DMS 273 treated with DMSO at 0.1 percent for 48 hours (cell line): ENCODE measurements at places on chromosomes 3 and 15.

GRCh38 chr3:47614788-47615187, 36.1 kb upstream of the CSPG5 start:
- no peak for DNase-seq

DNA sequence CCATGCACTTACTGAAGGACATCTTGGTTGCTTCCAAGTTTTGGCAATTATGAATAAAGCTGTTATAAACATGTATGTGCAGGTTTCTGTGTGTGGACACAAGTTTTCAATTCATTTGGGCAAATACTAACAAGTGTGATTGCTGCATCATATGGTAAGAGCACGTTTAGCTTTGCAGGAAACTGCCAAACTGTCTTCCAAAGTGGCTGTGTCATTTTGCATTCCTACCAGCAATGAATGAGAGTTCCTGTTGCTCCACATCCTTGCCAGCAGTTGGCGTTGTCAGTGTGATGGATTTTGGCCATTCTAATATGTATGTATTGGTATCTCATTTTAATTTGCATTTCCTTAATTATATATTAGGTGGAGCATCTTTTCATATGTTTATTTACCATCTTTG, 280.1 kb downstream of the SV2B start:
- DNase-seq: no peak

GRCh38 chr3:35908366-35909232, 269.3 kb downstream of the ARPP21 start:
- DNase-seq: peak; percentile 17

DNA sequence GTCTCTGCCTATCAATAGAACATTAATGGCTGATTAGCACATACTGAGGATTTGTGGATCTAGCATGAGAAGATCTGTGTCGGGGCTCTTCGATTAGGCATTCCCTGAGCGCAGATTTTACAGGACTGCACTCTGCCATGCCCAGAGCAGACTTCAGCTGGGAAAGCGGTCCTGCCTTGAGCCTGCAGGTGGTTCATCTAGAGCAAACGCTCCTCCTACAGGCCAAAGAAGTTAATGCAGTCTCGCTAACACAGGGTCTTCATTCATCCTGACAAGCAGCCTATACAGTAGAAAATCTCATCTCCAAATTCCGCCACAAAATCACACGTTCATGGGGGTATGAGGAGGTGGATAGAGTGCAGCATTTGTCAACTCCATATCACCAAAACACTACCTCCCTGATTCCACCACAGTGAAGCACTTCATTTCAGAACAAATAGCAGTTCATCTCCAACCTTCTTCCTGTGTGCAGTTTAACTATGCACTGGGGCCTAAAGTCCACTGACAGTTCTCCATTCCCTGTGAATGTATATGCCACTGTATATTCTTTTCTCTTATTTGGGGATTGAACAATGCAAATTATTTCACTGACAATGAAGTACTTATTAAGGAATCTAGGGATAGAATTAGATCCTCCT, 405.8 kb downstream of the IGSF11 start:
- peak; percentile 66 for DNase-seq

- no peak for DNase-seq
Measured at GRCh38 chr15:40493089-40493840, 22.5 kb downstream of the CHST14 start.

DNA sequence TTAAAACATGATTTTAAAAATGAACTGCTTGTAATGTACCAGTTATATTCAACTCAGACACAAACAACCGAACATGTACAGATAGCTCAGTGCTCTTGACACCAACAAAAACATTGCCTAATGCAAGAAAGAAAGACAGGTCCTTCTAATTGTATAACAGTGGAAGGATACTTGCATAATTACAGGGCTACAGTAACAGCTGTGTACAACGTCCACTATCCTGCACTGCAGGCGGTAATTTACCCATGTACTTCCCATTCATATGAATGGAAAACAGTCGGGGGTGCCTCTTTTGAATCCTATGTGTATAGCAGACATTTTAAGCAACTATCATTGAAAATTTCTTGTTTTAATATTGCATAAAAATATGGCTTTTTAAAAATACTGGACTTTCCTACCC, 41.1 kb upstream of the PLSCR5 start:
- no peak for DNase-seq

- peak; percentile 33 for DNase-seq
Measured at GRCh38 chr3:39107388-39108199, at the start of the genes GORASP1 and TTC21A. Gene GORASP1 (minus strand): TSS chr3:39107627. CDS start chr3:39107541, 86 bp downstream. Gene TTC21A (plus strand): TSS chr3:39107680. CDS start chr3:39107838, 158 bp downstream.

DNA sequence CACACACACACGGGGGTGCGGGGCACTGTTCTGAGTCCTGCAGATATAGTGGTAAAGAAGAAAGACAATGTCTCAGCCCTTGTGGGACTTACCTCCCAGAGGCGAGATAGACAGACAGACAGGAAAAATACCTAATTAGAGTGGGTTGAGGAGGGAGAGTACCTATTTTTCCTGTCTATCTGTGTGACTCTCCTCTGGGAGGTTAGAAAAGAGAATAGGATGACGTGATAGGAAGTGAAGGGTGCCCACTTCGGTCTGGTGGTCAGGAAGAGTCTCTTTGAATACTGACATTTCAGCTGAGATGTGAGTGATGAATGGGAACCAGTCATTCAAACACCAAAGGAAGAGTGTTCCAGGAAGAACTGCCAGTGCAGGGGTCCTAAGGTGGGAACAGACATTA, 4.1 kb upstream of the APOD start:
- no peak for DNase-seq

- DNase-seq: no peak
Measured at GRCh38 chr15:73699249-73700040, 15.3 kb downstream of the CD276 start.

DNA sequence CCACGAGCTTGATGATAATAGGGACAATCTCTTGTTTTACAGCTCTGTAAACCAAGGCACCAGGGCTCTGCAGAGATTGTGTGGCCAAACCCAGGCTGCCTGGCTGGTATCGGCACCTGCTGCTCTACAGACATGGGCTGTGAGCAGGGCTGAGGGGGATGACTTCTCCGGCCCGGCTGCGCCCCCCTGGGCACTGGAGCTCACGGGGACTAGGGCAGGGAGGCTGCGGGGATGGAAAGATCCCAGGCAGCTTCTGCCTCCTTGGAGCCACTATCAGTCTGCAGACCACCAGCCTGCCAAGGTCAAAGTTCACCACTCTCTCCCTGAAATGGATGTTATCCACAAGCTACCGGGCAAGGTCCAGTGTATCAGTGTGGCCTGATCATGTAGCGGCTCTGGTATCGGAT, 22.0 kb upstream of the PIGZ start:
- no peak for DNase-seq

GRCh38 chr3:90010341-90010740, 902.9 kb downstream of the EPHA3 start:
- DNase-seq: no peak

DNA sequence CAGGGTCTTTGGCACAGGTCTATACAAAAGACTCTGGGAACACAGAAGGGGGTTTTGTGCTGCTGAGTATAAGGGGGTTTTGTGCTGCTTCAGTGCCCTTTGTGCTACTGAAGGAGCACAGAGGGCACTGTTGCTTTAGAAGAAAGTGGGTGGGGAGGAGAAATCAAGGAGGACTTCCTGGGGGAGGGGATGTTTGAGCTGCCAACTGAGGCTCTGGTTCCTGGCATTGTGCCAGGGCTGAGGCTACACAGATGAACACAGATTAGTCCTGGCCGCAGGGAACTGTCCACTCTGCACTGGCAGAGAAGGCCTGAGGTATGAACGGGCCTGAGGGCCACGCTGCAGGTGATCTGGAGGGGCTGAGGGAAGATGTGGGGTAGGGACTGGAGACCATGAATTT, 32.2 kb upstream of the SEC13 start:
- DNase-seq: no peak

DNA sequence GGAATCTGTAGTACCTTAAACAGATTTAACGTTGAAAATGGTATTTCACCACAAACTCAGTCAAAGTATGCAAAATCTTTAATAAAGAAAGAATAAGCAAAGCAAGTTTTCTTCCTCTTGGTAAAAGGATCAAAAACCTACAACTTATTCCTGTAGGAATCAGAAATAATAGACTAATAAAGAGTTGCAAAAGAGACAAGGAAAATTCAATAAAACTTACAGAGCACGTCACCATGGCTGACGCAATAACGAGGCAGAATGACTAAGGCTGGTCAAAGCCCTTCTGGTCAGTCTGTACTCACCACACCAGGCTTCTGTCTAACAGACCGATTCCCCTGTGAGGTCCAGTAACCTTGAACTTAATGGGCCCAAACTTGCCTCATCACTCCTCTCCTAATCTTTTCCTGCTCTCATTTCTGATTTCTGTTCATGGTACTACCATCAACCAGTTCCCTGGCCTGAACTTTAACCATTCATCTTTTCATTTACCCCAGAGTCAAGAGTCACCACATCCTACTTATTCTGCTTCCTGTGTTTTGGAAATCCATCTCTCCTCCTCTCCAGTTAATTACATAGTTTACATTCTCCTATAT, 5.0 kb downstream of the MASP1 start:
- no peak for DNase-seq

DNA sequence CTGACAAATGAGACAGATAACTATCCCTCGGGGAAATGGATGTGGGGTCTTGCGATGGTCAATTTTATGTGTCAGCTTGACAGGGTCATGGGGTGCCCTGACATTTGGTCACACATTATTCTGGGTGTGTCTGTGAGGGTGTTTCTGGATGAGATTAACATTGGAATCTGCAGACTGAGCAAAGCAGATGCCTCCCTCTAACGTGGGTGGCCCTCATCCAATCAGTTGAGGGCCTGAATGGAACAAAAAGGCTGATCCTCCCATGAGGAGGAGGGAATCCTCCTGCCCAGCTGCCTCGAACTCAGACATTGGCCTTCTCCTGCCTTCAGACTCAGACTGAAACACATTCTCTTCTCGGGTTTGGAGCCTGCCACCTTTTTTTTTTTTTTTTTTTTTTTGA, 69.0 kb downstream of the MINAR1 start:
- no peak for DNase-seq

DNA sequence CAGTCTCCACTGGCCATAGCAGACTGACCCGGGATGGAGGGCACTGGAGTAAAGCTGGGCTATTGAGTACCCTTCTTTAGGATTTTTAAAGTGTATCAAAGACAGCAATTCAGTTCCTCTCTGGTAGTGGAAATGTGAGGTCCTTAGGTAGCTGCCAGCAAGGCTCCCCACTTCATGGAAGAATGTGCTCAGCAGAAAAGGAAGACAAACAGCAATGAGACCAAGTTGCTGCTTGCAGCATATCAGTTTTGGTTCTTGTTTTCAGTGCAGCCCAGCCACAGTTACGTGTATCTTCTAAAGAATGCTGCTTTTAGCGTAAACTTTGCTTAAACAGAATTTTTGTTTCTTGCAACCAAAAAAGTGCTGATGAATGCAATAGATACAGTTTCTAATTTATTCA, 374.0 kb upstream of the CBLB start:
- no peak for DNase-seq

- no peak for DNase-seq
Measured at GRCh38 chr3:46162975-46163555, 45.0 kb downstream of the CCR1 start.

DNA sequence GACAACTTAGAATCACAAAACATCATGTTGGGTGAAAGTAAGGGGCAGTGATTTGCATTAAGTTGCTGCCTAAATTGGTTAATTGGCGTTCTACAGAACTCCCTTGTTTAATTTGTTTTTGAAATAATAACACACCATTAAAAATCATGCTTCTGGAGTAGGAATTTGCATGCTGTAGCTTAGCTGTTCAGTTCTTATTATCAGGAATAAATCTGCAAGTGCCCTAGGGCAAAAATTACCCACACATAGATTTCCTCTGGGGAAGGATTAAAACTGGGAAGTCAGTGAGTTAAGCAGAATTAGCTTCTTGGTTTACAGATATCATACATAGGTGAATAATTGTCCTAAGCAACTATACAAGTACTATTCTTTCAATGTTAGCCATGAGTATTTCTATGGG, 381.6 kb upstream of the NAALADL2 start:
- no peak for DNase-seq

DNA sequence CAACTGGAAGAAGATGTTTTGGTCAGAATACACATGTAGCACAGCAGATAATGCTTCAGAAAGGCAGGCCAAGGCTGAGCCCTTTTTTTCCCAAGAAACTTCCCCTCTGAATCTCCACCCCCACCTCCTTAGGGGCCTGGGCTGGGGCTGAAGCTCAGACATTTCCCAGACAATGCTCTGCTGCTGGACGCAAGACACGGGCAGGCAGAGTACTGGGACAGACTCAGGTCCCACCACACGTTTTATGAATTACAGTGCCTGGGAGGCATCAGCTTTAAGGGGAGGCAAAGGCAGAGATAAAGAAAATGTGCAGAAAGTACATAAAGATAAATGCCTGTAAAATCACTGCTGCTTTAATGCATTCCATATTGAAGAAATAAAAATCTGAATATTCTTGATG, 479.4 kb downstream of the ERC2 start:
- no peak for DNase-seq

- DNase-seq: no peak
Measured at GRCh38 chr15:59797756-59798604, 108.9 kb upstream of the BNIP2 start.

DNA sequence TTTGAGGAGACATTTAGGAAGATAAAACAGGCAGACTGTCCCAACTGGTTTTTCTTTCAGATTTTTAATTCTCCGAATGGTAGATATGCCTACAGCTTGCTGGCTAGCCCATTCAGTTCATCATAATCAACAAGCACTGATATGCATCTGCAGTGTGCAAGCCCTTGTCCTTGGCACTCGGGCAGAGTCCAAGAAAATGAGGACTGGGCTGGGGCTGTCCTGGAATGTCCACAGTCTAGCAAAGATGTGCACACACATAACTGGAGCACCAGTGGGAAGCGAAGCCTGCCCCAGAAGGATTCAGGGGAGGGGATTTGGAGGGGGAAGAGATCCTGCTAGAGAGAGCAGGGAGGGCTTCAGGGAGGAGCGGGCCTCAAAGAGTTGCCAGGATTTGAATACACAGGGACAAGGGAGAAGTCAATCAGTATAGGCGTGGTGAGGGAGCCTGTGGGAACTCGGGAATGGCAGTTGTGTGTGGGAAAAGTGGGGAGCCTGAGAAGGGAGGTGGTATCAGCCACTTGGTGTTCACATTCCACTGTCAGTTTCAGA, 8.7 kb downstream of the FAH start:
- no peak for DNase-seq

- no peak for DNase-seq
Measured at GRCh38 chr15:98241032-98241554, 280.6 kb downstream of the ARRDC4 start.

GRCh38 chr3:83248454-83248853, 1487.0 kb upstream of the GBE1 start:
- DNase-seq: no peak

DNA sequence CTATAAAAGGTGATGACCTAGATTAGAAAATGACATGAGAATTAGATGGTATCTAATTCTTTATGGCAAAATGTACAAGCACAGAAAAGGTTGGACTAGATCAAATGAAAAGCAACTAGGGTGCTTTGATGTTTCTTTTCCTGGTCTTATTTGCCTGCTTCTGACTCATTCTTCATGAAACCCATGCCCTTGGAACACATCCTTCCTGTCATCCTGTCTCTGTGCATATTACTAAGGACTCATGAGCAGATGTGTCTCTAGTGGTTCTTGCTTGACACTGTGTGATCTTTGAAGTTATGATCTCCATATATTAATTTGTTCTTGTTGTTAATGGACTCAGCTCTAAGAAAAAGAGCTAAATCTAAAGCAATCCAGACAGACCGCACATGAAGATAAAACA, 314.0 kb downstream of the ERC2 start:
- DNase-seq: no peak
